ENCODE measurements at places on chromosomes 3 and 15.

GRCh38 chr15:100771746-100772145 lies 107.9 kb upstream of the ALDH1A3 start:
- peak; percentile 63 for DNase-seq

DNA sequence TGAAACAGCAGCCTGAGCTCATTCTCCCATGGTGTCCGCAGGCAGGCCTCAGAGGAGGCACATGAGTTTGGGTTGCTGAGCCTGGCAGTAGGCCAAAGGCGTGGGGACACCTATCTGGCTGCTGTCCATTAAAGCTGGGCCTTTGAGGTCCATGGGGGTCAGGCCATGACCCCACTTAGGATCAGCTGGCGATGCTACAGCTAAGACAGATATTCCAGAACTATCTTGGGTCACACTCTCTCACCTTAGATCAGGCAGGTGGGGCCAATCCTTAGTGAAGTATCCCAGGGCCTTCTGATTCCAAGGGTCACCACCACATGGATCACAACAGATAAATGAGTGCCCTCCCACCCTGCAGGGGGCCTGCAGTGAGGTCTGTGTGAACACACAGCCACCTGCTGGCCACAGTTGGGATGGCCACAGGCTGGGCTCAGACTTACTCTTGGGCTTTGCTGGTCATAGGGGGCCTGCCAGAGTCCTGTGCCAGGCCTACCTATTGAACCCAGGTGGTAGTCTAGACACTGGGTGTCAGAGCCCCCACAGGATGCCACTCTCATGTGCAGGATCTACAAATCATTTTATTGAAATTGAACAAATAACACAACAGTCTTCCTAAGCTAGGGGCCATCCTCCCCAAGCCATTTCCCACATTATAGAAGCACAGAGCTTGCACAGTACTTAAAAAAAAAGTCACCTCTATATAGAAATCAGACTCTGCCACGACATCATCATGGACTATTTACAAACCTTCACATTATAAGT lies 2.0 kb upstream of the HYAL2 start:
- no peak for DNase-seq

DNA sequence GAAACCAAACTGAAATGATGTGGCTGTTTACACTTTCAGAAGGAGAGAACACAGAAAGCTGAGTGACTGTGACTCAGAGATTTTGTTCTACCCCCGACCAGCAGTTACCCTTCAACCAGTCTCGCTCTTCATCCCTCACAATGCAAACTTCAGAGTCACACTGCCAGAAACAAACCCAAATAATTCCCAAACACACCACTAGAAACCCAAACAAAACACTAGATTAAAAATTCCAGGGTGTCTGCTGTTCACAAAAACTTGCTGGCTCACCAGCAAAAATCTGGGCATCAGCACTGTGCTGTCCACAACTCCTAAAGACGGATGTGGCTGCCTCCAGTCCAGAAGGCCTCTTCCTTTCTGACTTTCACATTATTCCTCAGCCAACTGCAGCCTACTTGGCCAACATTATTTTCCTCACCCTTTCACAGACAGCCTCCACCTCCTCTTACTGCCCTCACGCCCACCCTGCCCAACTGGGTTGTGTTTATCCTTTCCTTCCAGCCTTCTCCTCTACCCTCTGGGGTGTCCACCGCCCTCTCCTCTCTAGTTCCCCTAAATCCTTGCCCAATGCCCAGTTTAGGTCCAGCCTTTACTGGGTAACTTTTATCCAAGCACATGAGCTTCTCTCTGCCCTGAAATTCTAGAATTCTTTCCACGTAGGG lies 71.4 kb downstream of the MECOM start:
- DNase-seq: no peak

DNA sequence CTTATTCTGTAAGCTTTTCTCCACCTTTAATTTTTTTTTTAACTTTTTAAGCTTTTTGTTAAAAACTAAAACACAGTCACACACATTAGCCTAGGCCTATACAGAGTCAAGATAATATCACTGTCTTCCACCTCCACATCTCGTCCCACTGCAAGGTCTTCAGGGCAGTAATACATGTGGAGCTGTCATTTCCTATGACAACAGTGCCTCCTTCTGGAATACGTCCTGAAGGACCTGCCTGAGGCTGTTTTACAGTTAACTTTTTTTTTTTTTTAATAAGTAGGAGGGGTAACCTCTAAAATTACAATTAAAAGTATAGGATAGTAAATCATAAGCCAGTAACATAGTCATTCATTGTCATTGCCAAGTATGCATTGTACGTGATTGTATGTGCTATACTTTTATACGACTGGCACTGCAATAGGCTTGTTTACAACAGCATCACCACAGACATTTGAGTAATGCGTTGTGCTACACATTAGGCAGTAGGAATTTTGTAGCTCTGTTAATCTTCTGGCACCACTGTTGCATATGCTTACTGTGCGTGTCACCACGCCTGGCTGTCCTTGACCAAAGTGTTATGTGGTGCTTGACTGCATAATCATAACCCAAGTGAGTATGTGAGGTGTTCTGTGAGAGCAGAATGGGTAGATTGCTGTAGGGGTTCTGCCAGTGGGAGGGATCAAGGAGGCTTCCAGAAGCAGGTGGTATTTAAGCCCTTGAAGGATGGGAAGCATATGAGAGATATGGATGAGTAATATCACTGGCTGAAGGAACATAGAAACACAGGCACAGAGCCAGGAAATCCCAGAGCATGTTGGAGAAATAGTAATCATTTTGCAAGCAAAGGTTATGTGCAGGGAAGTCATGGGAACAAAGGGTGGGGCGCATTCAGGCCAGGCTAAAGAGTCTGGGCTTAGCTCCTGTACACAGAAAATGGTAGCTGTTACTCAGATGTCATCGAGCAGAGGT lies 18.3 kb downstream of the FBXO22 start:
- DNase-seq: peak; percentile 88

- DNase-seq: no peak
These were observed 490 bp downstream of the TOMM70 start for GRCh38 chr3:100400419-100400779.

DNA sequence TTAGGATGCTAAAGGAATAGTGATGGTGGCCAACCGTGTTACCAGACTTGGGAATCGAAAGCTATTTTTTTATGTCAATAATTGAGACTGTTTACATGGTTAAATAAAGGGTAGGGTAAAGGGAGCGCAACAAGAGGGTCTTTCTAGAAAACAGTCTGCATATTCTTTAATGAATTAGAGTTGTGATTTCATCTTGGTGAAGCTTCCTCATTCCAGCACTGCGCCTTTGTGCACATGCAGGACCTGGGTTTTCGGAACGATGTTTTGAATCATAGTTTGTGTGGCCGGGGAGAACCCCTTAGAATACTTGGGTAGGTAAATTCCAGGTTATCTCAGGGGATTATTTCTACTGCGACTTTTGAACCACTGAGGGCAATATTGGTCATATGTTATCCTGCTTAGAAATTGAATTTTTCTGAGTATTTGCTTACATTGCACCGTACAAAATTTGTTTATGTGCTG lies 1.3 kb downstream of the PIK3CA start:
- no peak for DNase-seq

- DNase-seq: no peak
These were observed 759 bp downstream of the CD96 start for GRCh38 chr3:111542611-111543300.

GRCh38 chr15:22786868-22787698 lies 639 bp downstream of the NIPA1 start:
- no peak for DNase-seq

GRCh38 chr3:168085491-168086119 lies 10.1 kb downstream of the GOLIM4 start:
- DNase-seq: no peak

GRCh38 chr15:82554351-82554750 lies 14.1 kb upstream of the RPS17 start:
- DNase-seq: no peak

DNA sequence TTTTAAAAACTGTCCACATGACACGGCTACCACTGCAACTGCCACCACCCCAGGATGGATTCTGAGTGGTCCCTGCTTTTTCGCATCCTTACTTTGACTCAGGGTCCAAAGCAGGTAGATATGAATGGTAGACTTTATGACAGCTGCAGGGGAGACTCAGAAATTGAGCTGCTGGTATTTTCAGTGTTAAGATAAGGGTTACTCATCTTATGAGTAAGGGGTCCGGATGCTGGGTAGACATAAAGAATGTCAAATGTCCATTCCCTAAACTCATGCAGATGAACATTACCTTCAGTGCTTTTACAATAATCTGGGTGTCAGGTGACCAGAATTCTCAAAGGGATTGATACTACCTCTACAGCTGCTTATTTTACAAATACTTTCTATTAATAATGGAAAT lies 25.9 kb upstream of the BBX start:
- no peak for DNase-seq

GRCh38 chr3:173217127-173217526 lies 76.1 kb upstream of the SPATA16 start:
- DNase-seq: no peak

GRCh38 chr3:123757281-123757940 lies 126.7 kb downstream of the MYLK start:
- DNase-seq: no peak

- DNase-seq: no peak
These were observed 123.5 kb upstream of the CRBN start for GRCh38 chr3:3302964-3303363.

DNA sequence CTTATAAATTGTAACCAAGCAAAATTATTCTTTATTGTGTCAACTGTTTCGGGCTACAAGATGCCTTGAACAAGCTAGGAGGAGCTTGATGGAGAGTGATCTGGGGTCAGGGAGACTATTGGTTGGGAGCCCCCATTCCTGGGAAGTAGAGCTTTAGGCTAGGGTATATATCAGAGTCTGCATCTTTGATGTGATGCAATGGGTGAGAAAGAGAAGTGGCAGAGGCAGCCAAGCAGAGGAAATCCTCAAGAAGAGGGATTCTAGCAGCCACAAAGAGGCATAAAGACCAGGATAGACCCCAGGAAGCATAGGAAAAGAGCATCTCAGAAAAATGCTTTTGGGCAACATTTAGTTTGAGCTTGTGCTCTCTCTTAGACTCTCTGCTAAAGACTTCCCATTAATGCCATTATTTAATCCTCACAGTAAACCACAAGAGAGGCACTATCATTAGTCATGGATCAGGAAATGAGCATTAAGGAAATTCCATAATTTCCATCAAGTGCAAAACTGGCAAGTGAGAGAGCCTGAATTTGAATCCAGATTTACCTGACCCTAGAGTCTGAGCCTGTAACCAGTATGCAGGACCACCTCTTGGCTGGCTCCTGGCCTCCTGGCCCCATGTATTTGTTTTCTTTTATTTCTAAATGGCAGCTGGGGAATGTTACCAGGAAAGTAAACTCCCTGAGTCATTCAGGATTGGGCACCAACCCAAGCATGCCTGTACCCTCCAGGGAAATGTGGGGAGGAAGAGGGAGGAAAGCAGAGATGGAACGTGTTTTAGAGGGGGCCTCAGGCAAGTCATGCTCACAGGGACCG lies 118.7 kb downstream of the RPL22L1 start:
- peak; percentile 66 for DNase-seq

GRCh38 chr3:141407825-141408224 lies 39.5 kb downstream of the ZBTB38 start:
- DNase-seq: no peak
